ENCODE measurements at places on chromosomes 5 and 9.

DNA sequence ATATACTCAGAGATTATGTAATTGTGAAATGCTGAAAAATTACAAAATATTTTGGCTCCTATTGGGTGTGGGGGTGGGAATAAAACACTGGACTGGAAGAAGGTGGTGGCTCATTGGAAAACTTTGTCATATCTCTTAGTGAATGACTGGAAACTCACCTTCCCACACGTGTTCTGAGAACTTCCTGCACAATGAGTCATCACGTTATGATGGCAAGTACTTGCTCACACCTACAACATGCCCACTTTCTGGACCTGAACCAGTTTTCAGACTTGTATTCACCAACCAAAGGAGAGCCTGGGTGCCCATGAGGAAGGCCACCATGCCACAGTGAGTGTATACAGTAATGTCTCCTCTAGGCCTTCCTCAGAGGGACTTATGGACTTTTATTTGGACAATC is 294.8 kb downstream of the ASTN2 start:
- no peak for DNase-seq

DNA sequence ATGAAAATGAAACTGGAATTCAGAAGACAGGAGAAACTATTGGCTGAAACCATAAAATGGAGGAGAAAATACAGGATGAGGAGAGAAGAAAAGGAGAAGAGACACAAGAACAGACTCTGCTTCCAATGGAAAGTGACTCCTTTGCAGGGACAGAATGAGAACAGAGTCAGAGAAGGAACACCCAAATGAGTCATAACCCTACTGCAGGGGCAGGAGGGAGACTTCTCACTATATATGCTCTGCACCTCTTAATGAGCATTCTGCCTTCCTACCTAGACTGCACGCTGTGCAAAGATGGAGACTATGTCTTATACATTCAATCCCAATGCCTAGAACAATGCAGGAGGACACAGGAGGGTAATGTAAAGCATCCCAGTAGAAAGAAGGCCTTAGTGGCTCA is 2.1 kb downstream of the SAXO1 start:
- DNase-seq, result no peak

DNA sequence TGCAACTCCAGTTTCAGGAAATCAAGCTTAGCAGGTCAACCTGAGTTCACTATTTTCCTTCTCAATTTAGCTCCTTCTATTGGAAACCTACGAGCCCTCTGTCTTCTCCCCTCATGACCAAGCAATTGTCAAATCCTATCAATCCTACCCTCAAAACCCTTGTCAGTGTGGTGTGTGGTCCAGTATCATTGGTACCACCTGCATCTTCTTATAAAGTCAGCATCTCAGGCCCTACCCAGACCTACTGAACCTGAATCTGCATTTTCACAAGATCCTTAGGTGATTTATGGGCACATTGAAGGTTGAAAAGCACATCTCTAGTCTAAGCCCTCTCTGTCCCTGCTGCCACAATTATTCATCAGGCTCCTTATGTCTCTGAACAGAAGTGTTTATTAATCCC is 77.6 kb upstream of the NR4A3 start:
- DNase-seq, result no peak

DNA sequence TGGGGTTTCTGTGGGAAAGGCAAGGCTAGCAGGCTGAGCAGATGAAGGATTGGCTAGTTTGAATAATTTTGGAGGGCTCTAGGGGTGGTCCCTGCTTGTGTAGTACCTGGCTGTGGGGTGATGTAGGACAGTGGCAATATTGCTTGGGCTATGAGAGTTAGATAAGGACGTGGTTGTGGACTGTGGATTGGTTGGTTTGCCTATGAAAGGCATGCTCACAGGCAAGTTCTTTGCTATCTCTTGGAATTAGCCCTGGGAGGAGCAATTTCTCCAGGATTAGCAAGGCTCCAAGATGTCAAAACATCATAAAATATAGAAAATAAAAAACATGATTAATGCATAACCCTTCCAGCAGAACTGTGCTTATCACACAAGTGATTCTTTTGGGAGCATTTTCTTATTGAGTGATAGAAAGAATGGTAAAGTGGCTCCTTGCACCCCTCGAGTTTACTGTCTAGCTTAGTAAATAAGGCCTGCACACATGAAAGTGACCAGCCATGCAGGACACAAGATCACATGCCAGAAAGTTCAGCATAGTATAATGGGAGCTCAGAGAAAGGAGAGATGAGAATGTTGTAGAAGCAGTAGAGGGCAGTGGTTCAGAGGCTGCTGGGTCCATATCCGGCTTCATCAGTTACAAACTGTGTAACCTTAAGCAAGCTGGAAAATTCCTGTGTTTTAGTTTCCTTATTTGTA is 13.8 kb downstream of the AOPEP start:
- no peak for DNase-seq

DNA sequence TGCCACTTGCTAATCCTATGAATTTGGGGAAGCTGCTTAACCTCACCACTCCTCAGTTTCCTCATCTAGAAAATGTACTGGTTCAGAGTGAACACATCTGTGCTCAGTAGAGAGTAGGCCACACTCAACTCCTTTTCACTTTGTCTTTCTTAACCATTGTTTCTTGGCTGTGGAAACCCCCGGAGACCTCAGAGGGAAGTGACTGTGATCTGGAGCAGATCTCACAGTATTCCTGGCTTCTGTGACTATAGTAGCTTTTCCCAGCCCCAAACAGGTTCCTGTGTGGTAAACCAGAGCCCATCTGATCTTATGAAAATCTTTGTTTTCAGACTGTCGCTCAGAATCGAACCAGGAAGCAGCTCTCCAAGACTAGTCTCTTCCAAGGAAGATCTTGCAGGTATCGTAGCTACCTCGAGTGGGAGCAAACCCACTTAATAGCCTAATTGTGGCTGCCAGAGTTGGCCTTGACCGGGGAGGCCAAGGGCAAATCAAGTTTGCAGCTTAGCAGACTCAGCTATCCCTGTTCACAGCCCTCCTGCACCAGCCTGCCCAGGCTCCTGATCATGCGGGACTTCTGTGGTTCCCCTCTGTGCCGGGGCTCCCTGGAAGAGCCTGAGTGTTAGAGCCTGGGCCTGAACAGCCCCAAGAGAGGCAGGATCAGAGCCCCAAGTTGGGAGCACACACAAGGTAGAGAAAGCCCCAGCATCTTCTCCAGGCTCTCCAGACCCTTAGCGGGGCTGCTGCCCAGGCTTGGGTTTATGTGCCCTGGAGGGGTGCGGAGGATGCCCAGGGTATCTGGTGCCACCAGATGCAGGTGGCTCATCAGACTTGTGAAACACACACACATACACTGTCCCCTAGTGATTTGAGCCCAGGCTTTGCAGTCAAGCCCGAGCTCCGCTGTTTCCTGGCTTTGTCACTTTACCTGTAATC is 52.2 kb upstream of the ANGPTL2 start:
- DNase-seq, result no peak

DNA sequence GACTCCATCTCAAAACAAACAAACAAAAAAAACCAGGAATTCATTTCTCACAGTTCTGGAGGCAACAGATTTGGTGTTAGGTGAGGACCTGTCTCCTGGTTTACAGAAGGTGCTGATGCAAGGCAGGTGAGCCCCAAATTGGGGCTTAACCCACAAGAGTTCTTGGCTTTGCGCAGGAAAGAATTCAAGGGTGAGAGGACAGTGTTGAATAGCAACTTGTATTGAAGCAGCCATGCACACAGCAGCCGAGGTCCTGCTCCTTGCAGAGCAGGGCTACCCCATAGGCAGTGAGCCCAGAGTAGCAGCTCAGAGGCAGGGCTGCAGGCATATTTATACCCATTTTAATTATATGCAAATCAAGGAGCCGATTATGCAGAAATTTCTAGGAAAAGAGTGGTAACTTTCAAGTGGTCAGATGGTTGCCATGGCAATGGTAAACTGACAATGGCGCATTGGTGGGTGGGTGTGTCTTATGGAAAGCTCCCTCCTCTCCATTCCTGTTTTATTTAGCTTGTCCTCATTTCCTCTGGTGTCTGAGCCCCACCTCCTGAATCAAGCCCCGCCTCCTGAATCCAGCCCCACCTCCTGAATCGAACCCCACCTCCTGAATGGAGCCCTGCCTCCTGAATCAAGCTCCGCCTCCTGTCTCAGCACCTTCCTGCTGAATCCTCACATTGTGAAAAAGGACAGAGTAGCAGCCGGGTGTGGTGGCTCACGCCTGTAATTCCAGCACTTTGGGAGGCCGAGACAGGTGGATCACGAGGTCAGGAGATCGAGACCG is 34.5 kb upstream of the COL5A1 start:
- no peak for DNase-seq

GRCh38 chr5:148846930-148847329 is 20.5 kb downstream of the ADRB2 start:
- DNase-seq, result no peak

DNA sequence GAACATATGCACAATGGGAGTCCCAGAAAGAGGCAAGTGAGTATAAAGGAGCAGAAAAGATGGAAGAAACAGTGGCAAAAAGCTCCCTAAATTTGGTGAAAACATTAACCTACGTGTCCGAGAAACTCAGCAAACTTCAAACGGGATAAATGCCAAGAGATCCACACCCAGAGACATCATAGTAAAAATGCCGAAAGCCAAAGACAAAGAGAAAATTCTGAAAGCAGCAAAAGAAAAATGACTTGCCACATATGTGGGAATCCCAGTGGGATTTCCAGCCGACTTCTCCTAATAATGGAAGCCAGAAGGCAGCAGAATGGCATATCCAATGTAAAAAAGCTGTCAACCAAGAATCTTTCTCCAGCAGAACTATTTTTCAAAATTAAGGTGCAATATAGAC is 101.2 kb downstream of the ADAMTS2 start:
- DNase-seq, result no peak

- peak; percentile 7 for DNase-seq
Observed at GRCh38 chr9:123724211-123724796, 205.6 kb downstream of the DENND1A start.

- no peak for DNase-seq
Observed at GRCh38 chr5:170313816-170314215, 16.2 kb upstream of the LCP2 start.

DNA sequence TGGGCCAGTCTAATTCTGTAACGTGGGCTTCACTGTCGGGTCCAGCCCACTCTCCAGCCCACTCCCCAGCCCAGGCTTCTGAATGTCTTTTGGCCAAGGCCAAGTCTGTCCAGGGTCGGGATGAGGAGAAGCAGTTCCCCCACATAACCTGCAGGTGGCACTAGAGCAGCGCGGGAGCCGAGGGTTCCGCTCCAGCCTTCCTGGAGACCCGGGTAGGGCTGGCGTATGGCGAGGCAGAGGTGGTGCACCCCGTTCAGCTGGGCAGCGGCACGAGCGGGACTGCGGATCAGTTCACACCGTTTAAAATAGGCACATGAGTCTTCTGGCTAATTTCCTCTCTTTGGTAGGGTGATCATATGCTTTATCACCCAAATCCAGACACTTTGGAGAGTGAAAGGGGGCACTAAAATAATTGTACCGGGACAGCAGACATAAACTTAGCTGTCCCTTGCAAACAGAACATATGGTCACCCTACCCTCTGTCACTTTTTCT is 185.9 kb downstream of the MSX2 start:
- peak; percentile 51 for DNase-seq

- no peak for DNase-seq
Observed at GRCh38 chr5:33037076-33037475, 326.0 kb downstream of the NPR3 start.

- no peak for DNase-seq
Observed at GRCh38 chr9:135566552-135566951, 5.0 kb downstream of the PAEP start.

- DNase-seq, result peak; percentile 69
Observed at GRCh38 chr5:151002250-151002649, 18.1 kb upstream of the GPX3 start.

DNA sequence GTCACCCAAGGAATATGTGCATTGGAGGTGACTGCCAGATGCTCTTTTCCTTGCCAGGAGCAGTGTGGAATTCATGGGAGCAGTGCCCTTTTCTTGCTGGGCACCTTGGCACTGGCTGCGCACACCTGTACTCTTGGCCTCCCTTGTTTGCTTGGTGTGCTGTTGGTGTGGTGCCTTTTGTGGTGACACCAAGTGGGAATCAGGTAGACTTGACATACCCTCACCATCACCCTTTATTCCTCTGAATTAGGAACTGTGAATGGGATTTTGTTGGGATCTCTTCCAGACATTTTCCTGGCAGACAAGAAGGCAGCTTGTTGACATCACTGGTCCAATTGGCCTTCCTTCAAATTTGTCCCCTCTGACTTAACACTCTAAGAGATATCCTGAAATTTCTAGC is 82.3 kb downstream of the RAI14 start:
- DNase-seq, result no peak

DNA sequence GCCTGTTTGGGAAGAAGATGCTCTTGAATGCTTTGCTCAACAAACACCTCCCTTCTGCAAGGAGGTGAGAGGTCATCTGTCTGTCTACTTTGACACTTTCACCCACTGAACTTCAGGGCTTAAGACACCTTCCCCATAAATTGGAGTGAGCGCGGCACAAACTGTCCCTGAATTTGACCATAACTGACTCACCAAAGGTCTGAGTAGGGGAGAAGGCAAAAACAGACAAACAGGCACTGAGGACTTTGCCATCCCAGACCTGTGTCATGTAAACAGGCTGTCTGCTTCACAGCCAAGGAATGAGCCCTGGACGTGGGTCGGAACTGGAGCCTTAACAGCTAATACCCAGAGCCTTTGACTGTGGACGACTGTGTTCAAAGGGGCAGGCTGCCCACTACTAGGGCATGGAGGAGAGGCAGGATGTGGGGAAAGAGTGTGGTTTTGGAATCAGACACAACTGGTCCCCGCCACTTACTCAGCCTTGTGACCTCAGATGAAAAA is 320.9 kb upstream of the KLF4 start:
- DNase-seq, result peak; percentile 24

GRCh38 chr5:142716963-142717362 is 31.1 kb upstream of the FGF1 start:
- peak; percentile 36 for DNase-seq

- no peak for DNase-seq
Observed at GRCh38 chr5:124180875-124181461, 565.5 kb downstream of the ZNF608 start.

DNA sequence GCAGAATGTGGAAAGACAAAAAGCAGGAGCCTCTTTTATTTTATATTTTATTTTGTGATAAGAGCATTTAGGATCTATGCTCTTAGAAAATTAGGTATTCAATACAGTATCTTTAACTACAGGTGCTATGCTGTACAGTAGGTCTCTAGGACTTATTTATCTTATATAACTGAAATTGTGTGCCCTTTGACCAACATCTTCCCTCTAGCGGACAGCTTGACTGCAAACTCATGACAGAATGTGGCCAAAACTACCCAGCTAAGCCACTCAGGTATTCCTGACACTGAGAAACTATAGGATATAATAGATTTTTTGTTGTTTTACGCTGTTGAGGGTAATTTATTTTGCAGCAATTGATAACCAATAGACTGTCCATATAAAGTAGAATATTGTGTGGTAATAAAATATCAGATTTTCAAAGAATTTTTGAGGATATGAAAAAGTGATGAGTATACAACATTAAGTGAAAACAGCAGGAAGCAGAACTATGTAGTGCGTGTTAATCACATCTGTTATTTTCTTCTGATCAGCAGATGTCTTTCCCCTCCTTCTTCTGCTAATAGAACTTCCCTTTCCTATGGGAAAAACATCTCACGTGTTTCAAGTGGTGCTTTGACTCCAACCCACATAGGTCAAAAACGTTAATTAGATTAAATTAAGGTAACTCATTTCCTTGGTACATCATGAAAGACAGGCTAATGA is 69.9 kb upstream of the SELENOP start:
- peak; percentile 11 for DNase-seq

GRCh38 chr5:158074992-158075769 is 216.2 kb upstream of the CLINT1 start:
- peak; percentile 55 for DNase-seq

GRCh38 chr9:120882935-120883607 is 6.1 kb upstream of the PHF19 start:
- no peak for DNase-seq

GRCh38 chr5:94751460-94751859 is 133.0 kb downstream of the SLF1 start:
- no peak for DNase-seq

GRCh38 chr5:39761199-39761950 is 336.6 kb upstream of the DAB2 start:
- DNase-seq, result no peak

All from inflammatory macrophage (primary cell).